ENCODE measurements at places on chromosomes 6 and 20.
A peak's percentile ranks its signal among the peaks of the same experiment; 100 is the strongest.

- no peak for DNase-seq
Observed at GRCh38 chr20:59526242-59527225, 77.8 kb upstream of the PHACTR3 start.

DNA sequence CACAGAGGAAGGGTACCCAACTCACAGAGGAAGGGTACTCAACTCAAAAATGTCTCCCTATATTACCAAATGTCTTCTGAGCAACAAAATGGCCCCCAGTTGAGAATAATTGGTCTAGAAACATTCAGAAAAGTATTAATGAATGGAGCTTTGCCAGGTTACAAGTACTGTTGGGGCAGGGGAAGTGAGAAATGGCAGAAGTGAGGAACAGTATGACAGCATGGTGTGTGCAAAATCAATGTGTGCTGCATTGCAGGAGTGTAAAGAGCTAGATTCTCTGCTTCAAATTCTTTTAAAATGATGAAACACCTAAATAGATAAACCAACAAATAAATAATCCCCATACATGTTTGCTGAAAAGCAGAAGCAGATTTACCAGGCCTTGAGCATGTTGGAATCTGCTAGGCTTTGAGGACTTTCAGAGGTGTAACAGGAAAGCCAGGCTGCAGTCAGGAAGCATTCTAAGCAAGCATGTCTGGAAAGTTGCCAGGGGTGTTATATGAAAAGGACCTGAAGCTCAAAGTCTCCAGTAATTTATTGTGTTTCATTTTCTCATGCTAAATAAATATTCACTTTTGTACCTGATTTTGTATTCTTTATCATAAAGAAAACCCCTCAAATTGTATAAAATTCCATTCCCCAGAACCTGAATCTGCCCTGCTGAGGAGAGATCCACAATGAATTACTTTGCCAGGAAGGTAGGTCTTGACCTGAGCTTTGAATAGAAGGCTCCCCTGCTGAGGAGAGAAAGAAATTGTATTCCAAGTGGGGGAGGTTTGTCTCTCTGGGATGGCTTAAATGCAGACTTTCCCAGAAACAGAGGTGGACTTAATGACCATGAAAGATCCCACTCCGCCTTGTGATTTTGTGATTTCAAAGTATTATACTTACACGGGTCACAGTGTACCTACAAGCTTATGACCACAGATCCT, 265.0 kb upstream of the MARCKS start:
- DNase-seq: no peak

- DNase-seq: peak; percentile 41
Observed at GRCh38 chr6:157667211-157668008, 155.6 kb upstream of the SNX9 start.

- DNase-seq: no peak
Observed at GRCh38 chr6:169811072-169811471, 59.6 kb downstream of the ERMARD start.

- DNase-seq: no peak
Observed at GRCh38 chr6:13281686-13282085, 46.7 kb downstream of the TBC1D7 start.

DNA sequence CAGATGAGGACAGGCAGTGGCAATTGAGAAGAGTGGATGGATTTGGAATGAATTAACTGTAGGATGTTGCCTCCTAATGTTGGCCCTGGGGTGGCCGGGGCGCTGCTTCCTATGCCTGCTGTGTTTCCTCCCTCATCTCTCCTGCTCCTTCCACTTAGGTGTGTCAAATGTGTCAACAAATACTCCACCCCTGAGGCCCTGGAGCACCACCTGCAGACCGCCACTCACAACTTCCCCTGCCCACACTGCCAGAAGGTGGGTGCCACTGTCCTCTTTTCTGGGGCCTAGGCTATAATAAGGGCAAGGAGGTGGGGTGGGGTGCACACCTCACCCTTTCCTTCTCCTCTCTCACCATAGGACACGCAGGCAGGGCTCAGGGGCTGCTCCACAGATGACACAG, 30.0 kb upstream of the CHMP4B start:
- no peak for DNase-seq

DNA sequence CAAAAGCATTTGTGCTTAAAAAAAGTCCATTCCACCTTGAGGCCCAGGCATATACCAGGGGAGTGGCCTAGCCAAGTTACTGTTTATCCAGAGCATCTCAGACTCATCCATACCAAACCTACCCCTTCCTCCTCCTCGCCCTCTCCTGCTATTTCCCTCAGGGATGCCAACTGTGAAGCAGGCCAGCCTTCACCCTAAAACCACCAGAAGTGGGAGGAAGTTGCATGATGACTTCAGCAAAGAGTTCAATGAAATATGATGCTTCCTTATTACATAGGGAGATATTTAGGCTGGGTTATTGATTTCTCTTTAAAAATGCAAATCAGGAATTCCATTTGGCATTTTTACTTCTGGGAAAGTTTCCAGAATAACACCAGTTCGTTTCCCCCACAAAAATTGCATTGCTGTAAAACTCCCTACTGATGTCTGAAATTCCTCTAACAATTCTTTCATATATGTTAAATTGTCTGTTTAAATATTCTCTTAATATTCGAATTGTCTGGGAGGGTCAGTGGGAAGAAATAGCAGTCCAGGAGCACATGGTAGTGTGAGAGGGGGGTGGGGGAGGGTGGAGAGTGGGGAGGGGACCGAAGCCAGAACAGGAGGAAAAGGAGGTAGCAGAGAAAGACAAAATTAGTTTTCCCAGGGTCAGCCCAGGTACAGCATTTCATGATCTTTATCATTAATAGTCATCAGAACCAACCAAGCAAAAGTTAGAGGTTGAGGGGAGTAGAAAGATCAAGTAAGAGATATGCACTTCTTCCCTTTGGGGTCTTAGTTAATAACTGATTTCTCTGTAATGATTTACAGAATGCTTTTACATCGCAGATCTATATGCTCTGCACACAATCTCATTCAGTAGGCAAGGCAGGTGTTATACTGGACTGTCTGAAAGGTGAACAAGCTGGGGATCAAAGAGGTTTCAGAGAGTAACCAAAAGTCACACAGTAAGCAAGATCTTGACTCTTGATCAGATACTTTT, 1.7 kb upstream of the TCP11 start:
- DNase-seq: no peak

DNA sequence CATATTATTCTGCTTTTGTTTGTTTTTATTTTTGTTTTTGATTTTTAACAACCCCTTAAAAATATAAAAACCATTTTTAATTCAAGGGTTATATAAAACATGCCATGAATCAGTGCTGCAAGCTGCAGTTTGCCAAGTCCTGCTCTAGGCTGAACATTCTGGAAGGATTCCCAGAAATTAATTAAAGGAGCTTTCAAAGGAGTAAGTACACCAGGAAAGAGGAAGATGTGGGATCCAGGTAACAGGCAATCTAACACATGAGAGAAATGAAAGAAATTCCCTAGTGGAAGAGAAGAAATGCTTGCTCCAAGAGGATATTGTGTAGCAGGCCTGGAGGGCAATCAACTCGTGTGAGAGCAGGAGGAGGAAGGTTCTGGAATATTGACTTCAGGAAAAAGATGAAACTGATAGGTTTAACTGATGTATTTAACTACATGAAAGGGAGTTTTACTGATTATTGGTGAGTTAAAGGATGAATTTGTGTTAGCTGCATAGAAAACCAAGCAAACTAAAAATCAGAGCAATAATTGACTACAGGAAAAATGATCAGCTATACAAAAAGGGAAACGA, 146.0 kb upstream of the PHACTR1 start:
- DNase-seq: no peak

DNA sequence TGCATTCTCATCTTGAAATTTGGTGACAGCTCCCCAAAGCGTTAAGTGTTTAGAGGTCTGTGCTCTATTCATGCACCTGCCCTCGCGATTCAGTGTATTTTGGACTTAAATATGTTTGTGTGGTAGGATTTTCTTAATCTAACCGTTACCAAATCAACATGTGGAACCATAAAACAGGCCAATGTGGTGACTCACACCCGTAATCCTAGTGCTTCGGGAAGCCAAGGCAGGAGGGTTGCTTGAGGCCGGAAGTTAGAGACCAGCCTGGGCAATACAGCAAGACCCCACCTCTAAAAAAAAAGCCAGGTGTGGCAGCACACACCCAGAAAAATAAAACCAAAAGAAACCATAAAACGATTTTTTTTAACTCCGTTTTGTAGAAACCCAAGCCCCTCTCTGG, 31.5 kb downstream of the PYGB start:
- DNase-seq: no peak

- no peak for DNase-seq
Observed at GRCh38 chr20:54267483-54268003, 59.7 kb downstream of the PFDN4 start.

- DNase-seq: no peak
Observed at GRCh38 chr6:73064266-73064665, 161.0 kb downstream of the KHDC1L start.

DNA sequence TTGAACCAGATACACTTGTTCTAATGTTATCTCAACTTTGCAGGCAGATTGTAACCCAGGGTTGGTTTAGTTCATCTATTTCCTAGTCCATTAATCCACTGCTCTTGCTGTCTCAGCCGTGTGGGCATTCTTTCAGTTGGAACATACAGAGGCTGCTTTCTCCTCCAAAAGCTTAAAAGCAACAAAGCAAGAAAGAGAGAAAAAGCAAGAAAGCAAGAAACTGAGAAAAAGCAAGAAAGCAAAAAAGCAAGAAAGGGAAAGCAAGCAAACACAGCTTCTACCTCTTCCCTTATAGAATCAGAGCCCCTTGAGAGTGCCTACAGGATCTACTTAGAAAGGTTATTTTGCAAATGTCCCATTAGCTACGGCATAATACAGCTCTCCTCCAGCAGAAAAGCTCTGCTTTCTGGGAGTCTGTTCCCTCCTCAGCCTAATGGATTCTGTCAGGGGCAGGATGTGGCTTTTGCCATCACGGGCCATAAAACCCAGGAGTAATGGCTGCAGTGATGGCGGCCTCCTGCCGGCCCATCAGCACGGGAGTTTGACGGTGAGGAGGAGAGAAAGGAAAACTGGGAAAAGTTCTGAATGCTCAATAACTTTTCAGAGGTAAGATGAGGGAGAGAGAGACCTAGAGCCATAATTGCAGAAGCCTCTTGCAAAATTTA, 156.8 kb upstream of the JARID2 start:
- DNase-seq: no peak

GRCh38 chr6:101716810-101717209, 323.3 kb downstream of the GRIK2 start:
- no peak for DNase-seq

DNA sequence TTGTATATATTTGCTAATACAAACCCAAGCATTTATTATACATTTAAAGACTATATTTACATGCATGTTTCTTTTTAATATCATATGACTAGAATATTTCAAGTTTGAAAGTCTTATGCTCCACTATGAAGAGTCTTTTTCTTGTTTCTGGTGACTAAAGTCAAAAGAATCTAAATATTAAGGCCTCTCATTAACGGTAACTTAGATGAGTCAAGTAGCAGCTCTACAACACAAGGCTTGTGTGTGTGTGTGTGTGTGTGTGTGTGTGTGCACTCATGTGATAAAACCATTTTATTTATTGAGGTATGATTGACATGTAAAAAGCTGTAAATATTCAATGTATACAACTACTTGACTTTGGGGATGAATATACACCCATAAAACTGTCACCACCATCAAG, 275.6 kb downstream of the TFAP2B start:
- no peak for DNase-seq

DNA sequence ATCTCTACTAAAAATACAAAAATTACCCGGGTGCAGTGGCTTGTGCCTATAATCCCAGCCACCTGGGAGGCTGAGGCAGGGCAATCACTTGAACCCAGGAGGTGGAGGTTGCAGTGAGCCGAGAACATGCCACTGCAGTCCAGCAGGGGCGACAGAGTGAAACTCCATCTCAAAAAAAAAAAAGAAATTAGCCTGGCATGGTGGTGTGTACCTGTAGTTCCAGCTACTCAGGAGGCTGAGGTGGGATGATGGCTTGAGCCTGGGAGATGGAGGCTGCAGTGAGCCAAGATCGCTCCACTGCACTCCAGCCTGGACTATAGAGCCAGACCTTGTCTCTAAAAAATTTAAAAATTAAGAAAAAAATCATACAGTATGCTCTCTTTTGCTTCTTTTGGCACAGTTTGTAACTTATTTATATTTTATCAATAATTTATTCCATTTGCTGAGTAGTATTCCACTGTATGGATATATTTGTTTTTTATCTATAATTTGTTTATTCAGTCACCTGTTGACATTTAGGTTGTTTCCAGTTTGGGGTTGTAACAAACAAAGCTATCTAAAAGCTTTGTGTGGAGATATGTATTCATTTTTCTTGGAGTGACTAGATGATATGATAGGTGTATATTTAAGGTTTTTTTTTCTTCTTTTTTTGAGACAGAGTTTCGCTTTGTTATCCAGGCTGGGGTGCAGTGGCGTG, 8.0 kb upstream of the MYBL2 start:
- no peak for DNase-seq

- DNase-seq: no peak
Observed at GRCh38 chr6:50380406-50381098, 330.8 kb upstream of the DEFB112 start.

GRCh38 chr6:77038807-77039206, 424.5 kb downstream of the HTR1B start:
- no peak for DNase-seq

DNA sequence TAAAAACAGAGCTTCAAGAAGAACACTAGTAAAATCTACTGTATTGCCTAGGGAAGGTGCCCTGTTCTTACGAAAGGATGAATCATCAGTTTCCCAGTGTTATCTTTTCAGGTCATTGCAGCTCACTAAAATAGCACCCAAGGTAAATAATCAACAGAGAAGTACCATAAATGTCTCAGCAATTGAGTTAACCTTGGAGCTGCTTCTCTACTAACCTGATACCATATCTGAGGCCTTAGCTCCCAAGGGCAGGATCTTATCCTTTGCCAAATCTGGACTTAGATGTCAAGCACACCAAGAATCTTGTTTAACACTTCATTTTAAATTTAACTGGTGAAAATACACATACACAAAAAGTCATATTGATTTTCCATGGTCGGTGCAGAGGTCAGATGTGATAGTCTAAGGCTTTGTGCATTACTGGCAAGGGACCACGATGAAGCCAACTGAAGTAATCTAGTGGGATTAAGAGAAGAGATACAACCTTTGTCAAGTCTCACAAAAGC, 81.5 kb downstream of the EDN1 start:
- no peak for DNase-seq

GRCh38 chr6:20483887-20484497, 50.3 kb upstream of the CDKAL1 start:
- no peak for DNase-seq

GRCh38 chr20:34558320-34559218, at the start of gene MAP1LC3A:
MAP1LC3A (plus strand) TSS chr20:34558718; CDS start chr20:34558869, 151 bp downstream.
- peak; percentile 86 for DNase-seq

GRCh38 chr20:37337208-37337991, 8.5 kb upstream of the SRC start:
- DNase-seq: no peak

DNA sequence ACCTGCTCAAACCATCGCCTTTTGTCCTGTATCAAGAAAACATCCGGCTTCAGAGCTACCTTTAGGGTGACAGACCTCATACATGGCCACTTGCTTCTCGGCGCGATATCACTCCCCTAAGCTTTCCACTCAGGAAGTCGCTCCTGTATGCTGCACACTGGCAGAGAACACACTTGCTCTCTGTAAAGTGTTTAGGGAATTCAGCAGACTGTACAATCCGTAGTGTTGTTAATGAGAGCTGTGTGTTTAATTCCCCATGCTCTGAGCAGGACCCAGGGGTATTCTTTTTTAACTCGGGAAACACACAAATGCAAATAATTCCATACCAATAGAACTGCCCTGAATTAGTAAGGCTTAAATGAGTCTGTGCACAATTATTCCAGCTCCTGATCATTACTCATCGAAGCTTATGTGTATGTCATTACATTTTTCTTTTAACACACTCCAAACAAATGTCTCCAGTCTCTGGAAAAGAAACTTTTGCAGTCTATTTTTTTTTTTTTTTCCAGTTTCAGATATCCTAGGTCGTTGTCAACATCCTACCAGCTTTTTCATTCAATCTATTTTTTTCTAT, 338.7 kb upstream of the ARID1B start:
- DNase-seq: no peak
